ENCODE measurements at places on chromosomes 1 and 21.

- DNase-seq, result no peak
Measured at GRCh38 chr21:16532840-16533239, 803.1 kb downstream of the USP25 start.

DNA sequence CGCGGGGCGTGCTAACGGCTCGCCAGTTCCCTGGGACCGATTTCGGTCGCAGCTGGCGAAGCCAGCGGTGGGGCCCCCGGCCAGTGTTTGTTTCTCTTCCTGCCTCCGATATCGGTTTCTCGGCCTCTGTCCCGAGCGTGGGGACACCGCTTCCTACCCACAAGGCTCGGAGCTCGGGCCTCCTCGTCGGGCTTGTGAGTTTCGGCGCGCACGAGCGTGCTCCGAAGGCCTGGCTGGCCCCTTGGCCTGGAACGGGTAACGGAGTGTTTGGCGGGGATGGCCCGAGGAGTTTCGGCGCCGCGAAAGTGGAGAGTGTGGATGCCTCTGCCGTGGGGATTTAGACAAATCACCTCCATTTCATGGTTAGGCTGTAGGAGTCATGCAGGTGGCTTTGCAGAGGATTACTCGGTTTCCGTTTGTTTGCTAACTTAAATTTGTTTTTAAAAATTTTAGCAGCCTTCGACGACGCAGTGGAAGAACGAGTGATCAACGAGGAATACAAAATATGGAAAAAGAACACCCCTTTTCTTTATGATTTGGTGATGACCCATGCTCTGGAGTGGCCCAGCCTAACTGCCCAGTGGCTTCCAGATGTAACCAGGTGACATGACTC lies 559 bp downstream of the RBBP4 start:
- no peak for DNase-seq

GRCh38 chr1:12201352-12202189 lies 28.3 kb upstream of the VPS13D start:
- DNase-seq, result no peak

- no peak for DNase-seq
Measured at GRCh38 chr1:107122225-107122624, 18.6 kb upstream of the NTNG1 start.

GRCh38 chr1:208045463-208046260 lies 134.7 kb upstream of the CD34 start:
- no peak for DNase-seq

DNA sequence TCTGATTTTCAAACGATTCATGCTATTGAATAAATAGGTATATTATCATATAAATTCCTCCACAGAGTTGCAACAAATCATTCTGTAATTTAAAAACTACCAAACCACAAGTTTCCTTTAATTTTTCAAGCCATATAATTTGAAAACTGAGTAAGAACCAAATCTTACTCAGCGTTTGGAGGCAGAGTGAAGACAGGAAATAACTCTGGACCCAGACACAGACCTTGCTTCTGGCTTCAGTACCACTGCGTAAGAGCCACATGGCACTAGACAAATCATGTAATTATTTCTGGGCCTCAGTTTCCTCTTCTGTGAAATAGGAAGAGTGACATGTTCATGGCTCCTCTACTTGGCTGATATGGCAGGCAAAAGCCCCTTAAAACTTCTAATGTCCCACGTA lies 82.4 kb downstream of the SMYD2 start:
- no peak for DNase-seq

DNA sequence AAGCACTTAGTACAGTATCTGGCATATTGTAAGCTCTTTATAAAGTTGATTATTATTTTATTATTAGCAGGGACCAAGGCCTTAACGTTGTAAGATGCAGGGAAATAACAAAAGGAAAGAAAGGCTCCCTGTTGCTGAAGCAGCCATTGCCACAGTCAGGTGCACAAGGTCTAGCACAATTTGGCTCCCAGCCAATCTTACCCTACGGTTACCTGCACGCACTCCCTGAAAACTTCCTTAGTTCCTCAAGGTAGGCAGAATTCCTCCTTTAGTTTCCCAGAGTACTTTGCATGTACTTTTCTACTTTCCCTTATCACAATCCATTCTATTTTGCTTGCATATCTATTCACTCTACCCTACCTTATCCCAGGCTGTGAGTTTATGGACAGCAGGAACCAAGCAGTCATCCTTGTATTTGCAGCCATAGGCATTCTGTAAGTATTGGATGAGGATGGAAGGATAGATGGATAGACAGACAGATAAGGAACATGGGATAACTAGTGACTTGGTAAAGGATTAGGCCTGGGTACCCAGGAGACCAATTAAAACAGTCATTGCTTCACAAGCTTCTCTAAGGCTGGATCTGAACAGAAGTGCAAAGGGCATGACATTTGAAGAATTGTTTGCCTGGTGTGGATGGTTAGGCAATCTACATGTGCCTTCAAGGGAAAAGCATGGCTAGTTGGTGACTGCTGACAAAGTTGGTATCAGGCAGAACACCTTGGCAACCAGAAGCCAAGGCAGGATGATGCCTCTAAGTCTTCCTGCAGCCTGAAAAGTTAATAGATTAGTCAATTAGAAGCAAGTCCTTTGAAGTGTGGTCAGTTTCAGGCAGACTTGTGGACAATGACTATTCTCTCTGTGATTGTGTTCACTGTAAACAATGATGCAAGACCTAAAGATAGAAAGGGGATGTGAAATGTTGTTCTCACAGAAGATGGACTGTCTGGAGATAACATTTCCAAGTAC lies 20.8 kb upstream of the JAK1 start:
- DNase-seq, result no peak

GRCh38 chr1:183218971-183219615 lies 33.0 kb downstream of the LAMC2 start:
- no peak for DNase-seq

GRCh38 chr1:57163325-57163724 lies 197.5 kb upstream of the C8B start:
- no peak for DNase-seq

DNA sequence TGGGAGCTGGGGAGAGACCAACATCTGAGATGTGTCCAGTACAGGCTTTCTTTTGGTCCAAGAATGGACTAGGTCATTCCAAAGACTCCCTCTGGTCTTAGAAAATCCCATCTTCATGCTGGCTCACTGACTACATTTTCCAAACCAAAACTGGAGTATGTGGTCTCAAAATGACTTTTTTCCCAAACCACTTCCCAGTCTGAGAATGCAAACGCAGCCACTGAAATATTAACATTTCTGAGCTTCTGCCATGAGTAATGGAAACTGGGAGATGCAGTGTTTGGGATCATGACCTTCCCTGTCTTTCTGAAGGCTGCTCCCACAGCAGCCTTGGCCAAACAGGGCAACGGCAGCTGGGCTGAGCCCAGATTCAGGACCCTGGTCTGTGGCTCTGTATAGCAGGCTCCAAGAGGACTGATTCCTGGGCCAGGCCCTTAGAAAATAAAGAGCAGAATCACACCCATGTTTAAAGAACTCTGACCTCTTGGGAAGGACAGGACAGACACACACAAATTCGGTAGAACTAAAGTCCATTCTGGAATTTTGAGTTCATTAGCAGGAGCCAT lies 62.1 kb upstream of the CNTN2 start:
- DNase-seq, result no peak

DNA sequence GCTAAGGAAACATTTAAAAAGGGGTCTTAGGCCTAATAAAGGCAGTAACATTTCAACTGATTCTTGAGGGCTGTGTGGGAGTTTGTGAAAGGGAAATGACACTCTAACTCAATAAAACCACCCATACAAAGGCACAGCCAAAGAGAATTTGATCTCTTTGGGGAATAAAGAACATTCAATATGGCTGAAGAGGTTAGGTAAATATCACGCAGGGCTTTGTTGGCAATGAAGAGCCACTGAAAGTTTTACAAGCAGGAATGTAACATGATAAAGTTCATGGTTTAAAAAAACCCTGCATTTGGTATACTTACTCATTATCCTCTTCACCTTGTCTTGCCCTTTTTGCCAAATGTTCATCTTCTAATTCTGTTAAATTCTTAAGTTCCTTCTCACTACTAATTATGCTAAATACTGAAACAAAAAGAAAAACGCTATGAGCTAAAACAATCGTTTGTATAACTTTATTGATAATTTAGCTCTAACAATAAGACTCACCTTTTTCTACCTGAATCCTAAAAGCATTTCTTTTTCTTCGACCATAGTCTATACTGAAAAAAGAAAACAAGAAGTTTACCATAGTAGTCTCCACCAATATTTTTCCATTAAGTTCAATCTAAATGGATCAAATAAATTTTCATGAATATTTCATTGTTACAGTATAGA lies 12.5 kb downstream of the NVL start:
- no peak for DNase-seq

DNA sequence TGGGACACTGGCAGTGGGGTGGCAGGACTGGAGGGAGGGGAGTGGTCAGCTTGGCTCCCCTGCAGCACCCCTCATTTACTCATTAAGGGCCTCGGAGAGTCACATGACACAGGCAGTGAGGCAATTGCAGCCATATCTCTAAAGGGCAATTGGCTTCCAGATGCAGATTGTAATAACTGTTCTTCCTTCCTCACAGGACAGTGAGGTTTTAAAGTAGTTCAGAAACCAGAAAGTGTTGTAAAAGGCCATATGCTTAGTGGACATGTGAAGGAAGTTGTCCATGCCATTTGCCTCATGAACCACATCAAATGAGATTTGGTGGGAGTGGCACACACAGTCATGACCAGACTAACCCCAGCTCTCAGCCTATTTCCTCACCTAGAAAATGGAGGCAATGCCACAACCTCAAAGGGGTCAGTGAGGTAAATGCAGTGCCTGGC lies 11.1 kb downstream of the MTX1 start:
- DNase-seq, result no peak

DNA sequence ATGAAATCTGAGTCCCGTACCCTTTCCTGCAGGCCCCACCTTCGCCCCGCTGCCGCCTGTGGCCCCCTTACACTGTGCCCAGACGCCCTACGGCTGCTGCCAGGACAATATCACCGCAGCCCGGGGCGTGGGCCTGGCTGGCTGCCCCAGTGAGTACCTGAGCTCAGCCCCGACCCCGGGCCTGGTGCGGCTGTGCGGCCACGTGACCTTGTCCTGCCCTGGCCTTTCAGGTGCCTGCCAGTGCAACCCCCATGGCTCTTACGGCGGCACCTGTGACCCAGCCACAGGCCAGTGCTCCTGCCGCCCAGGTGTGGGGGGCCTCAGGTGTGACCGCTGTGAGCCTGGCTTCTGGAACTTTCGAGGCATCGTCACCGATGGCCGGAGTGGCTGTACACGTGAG lies 25.2 kb downstream of the AGRN start:
- no peak for DNase-seq

GRCh38 chr1:25615563-25616094 lies 962 bp upstream of the MAN1C1 start:
- no peak for DNase-seq

DNA sequence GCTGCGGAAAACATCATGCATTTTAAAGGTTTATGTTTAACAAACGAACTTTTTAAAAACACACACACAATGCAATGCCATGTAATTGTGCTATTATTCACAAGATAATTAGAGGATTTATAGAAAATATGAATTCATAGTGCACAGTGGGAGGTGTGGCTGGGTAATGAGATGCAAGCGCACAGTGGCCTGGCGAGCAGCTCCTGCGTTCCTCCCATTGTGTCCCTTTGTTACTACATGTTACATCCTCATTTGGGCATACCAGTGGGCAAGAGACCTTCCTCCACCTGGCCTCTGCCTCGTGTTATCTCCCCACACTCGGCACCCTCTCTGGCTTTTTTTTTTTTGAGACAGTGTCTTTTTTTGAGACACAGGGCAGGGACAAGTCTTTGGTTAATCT lies 30.0 kb upstream of the TENT5B start:
- DNase-seq, result no peak

DNA sequence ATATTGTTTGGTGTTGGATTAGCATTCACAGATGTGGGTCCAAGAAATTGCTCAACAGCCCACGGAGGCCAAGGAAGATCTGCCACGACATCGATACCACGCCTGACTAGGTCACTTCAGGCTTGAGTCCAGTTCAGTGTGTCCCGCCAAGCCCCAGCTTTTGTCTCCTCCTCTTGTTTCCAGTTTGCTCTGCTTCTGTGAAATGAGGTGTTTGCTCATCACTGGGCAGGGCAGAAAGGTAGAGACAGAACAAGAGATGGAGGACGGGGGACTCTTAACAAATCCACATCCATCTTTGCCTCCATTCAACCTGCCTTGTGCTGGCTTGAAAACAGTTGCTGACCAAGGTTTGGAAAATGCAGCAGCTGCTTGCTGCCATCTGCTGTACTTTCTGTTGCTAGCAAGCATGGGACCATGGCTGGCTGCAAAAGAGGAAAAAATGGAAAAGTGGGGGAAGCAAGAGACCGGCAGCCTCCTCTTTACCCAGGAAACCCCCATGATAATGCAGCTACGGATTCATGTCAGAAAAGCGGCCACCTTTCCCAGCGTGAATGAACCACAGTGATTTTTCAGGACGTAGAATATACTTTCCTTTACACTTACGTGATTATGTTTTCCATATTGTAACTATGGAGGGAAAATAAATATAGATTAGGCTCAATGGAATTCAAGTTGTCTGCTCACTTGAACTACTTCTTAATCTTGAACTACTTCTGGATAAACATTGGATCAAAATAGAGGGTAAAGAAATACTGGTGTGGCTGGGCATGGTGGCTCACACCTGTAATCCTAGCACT lies 80.2 kb upstream of the GREM2 start:
- no peak for DNase-seq

DNA sequence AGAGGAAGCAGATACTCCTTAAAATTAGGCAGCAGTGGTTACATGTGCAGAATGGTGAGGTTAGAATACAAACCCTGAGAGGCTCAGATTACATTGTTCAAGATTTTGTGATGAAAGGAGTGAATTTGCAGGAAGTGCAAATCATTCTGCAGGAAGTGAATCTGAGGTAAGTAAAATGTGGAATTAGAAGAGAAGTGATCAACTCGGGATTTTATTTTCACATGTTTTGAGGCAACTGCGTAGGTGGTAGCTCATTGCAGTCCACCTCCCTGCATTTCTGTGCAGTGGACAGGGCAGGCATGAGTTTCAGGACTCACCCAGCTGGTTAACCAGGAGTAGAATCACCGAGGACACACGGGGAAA lies 2.1 kb upstream of the PLA2G2C start:
- no peak for DNase-seq

DNA sequence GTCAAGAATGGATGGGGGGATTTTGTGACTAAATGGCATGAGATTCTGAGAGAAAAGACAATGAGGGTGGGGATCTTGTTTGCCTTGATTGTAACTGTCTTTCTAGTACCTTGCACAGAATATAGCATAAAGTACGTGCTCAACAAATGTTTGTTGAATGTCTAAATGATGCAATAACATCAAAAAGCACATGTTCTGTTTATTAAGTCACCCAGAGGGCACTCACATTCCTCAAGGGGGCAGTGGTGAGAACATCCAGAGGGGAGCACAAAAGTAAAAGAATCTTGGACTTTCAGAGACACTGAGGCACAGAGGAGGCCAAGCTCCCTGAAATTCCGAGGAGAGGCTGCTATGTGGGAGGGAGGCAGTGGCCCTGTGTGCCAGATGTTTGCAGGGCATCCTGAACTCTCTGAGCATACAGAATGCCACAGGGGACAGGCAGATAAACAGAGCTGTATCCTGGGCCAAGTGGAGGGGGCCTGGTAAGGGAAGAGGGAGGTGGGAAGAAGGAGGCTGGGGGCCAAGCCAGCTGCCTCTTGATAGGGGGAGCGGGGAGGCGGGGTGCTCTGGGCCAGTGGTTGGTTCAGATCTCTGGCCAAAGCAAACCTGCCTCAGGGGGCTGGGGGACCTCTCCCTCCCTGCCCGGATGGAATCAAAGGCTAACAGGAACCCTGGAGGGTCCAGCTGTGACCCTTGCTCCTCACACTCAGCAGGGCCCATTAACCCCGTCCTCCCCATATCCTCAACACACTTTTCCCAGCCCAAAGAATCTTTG lies 6.5 kb upstream of the ATP1A2 start:
- DNase-seq, result no peak

GRCh38 chr1:175268720-175269119 lies 76.1 kb upstream of the KIAA0040 start:
- DNase-seq, result no peak

Data from NCI-H1417 treated with DMSO at 0.1 percent for 48 hours (cell line).